ENCODE measurements at places on chromosomes 12 and 14.

DNA sequence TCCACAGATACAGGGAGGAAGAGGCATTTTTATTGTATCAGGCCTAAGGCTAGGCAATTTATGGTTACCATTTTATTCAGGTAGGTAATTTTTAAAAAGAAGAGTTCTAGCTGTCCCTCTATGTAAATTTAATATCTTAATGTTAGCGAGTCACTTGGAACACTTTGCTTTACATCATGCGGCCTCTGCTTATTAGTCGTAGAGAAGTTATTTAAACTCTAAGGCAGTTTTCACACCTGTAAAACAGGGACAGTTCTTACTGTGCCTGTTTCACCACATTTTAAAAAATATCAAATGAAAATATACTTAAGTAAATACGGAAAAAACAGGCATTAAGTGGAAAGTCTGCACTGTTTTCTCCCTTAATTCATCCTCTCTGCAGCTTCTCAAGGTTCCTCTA is 71.4 kb upstream of the POC1B start:
- no peak for DNase-seq

- no peak for DNase-seq
Measured at GRCh38 chr12:66709893-66710292, 31.0 kb upstream of the GRIP1 start.

GRCh38 chr12:83093426-83093825 is 406.7 kb downstream of the TMTC2 start:
- no peak for DNase-seq

DNA sequence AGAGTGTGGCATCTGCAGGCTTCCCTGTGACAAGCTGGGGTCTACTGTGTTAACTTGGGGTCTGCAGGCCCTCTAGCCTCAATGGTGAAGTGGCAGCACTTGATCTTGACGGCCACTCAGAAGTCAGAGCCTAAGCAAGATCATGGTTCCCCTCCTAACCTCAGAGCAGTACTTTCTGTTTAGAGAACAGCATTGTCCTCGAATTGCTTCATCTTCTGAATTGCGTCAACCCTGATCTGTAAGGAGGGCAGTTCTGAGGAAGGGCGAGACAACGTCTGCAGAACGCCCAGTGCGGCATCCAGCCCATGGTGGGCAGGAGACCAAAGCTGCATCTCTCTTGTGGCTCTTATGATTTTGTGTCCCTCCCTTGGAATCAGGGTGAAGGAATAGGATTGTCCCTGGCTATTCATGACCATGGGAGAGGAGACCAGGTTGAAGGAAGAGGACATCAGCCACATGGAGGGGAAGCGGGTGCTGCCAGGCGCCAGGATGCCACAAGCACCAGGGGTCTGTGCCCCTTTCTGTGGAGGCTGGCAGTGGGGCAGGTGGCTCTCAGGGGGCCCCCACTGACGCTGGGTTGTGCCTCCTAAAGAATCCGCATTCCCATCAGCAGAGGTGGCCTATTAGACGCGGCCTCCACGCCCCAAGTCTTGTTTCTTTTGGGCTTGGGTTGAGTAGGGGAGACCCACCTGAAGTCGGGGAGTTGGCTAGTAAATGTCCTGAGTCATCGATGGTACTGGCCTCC is 2.2 kb downstream of the SERPINA9 start:
- no peak for DNase-seq

GRCh38 chr12:110234755-110235154 is 46.3 kb upstream of the ATP2A2 start:
- DNase-seq: no peak

GRCh38 chr12:4293299-4293965 is 19.9 kb downstream of the CCND2 start:
- DNase-seq: no peak

DNA sequence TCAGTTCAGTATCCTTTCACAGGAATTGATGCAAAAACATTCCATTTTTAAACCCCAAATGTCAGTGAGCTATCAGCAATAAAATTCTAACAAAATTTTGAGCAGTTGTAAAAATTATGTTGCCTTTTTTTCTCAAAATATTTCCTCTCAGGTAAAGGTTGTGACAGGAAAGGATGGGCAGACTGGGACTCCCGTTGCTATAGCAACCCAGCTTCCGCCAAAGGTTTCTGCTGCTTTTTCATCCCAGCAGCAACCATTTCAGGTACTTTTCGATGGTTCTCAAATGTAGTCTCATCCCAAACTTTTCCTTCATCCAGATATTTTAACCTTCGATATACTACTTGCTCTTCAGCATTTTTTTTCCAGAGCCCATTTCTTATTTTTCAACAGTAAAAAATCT is 13.6 kb downstream of the EP400 start:
- DNase-seq: no peak

DNA sequence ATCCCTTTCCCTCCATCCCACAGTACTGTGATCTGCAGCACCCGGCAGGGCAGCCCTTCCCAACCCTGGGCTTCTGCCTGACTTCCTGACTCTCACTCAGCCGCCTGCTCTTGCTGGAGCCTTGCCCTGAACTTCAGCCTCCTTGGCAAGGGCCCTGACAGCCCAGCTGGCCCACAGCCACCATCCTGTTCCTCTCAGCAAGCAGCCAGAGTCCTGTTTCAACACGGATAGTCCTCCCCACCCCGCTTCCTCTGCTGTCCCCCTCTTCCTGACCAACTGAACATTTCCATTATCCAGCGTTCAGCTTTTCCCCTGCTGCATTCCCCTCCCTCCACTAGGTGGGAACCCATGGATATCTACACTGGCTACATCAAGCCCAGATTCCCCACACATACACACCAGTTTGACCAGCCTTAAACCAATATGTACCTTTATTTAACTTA is 74.0 kb upstream of the MDM1 start:
- DNase-seq: no peak

- DNase-seq: no peak
Measured at GRCh38 chr14:37658156-37658555, 62.7 kb downstream of the TTC6 start.

DNA sequence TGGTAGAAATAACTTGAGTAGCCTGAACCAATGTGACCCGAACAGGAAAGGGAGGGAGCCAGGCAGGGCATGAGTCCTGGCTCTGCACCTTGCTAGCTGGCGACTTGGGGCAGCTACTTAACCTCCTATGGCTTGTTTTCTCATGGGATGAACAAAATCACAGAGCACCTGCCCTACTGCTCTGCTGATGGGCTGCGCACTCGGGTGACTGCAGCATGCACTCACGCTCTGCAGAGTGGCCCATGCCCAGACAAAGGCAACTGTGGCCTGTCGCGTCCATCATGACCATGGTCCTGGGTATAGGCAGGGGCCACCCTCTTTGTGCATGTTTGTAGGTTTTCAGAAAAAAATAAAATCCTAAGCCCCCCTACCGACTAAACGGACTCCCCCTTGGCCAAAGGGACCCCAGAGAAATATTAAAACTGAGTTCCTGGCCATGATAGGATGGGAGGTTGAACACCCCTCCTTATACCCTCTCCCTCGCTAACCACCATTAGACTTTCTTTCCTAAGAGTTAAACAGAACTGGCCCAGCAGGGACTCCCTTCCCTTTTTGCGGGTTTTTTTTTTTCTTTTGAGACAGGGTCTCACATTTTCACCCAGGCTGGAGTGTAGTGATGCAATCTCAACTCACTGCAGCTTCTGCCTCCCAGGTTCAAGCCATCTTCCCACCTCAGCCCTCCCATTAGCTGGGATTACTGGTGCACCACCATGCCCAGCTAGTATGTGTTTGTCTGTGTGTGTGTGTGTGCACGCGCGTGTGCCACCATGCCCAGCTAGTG is 32.5 kb downstream of the VWF start:
- no peak for DNase-seq

DNA sequence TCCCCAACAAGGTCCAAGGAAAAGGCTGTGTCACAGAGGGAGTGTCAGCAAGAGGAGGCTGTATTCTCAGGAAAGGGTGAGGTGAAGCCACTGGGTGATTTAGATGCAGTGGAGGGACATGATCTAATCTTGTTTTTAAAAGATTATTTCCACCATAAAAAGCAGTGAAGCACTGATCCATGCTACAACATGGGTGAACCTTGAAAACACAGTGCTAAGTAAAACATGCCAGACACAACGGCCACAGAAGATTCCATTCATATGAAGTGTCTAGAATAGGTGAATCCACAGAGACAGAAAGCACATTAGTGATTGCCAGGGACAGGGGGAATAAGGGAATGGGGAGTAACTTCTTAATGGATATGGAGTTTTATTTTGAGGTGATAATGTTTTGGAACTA is 12.8 kb downstream of the RITA1 start:
- no peak for DNase-seq

DNA sequence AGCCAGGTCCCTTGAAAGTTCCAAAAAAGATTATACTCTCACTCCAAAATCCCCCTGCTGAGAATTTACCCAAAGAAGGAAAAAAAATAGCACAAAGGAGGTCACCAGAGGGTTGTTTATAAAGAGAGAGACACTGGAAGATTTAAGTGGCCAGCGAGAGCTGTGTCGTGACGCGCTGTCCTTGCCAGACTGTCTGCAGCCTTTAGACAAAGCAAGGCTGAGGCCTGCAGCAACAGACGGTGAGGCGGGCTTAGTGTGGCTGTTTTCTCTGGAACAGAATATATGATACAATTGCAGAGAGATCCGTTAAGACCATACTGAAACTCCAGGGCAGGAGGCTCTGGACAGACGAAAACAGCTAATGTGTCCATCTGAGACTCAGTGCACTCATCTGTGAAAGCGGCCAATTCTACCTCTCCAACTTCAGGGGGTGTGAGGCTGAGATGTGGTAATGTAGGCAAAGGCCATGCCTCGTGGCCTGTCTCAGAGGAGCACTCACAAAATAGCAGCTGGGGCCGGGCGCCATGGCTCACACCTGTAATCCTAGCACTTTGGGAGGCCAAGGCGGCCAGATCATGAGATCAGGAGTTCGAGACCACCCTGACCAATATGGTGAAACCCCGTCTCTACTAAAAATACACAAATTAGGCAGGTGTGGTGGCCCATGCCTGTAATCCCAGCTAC is 36.2 kb downstream of the ANAPC7 start:
- no peak for DNase-seq

DNA sequence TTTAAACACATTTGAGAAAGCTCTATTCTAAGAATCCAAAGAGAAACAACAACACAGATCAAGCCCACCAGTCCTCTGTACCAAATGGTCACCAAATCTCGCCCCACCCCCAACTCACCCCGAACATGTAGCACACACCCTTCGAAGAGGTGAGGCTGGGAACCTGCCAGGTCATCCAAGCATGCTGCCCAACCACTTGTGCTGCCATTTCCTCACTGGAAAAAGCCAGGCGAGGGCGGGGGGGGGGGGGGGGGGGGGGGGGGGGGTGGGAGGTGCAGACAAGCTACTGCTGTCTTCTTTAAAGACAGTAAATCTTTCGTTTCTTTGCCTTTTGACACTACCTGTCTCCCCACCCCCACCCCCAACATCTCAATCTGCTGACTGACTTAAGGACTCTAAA is 59.9 kb downstream of the SETD3 start:
- no peak for DNase-seq

DNA sequence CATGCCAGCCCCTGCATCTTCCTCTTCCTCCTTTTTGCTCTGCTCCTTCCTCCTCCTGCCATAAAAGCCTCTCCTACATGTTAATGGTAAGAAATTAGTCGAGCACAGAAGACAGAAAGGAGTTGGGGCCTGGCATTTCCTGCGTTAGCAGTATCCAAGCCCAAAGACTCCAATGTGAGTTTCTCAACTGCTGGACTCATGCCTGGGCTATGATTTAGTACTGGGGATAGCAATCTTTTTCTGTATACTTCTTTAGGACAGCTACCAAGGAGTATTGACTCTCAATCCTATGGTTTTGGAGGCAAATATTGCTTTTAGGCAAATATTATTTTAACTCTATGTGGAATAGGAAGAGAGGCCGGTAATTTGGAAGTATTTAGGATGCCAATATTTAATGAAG is 18.0 kb upstream of the SLC38A4 start:
- DNase-seq: no peak

DNA sequence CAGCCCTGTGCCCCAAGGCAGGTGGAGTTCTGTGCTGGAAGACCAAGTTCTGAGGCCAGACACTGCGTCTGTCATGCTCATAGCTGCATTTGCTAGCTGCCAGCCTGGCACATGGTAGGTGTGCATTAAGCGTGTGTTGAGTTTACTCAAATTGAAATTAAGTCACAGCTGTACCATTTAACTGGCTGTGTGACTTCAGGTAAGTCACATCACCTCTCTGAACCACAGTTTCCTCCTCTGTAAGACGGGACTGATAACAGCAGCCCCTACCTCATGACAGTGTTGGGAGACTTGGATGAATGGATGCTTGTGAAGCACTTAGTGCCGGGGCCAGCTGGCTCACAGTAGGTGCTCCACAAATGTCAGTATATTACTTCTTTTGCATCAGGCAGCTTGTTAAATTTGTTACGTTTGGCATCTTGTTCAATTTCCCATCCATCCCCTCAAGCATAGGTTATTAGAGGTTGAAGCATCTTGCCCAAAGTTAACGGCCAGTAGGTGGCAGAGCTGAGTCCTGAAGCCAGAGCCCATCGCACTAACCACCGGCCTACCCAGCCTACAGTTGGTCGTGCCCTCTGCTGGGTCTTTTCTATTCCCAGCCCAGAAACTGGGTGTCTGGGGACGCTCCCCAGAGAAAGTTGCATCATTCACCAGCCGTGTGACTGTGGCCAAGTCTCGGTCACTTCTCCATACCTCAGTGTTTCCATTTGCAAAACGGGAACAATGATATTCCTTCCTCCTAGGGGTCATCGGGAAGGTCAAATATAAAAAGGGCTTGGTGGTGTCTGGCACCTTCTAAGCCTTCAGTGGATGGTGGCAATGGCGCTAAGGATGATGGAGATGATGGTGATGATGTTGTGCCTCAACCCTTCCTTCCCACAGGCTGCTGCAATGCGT is 4.5 kb downstream of the DAO start:
- peak; percentile 17 for DNase-seq

- peak; percentile 17 for DNase-seq
Measured at GRCh38 chr12:45518291-45519235, 210.9 kb upstream of the ARID2 start.

- no peak for DNase-seq
Measured at GRCh38 chr12:113298861-113299545, 35.9 kb downstream of the SLC8B1 start.

- no peak for DNase-seq
Measured at GRCh38 chr12:88391556-88391955, 188.7 kb downstream of the KITLG start.

DNA sequence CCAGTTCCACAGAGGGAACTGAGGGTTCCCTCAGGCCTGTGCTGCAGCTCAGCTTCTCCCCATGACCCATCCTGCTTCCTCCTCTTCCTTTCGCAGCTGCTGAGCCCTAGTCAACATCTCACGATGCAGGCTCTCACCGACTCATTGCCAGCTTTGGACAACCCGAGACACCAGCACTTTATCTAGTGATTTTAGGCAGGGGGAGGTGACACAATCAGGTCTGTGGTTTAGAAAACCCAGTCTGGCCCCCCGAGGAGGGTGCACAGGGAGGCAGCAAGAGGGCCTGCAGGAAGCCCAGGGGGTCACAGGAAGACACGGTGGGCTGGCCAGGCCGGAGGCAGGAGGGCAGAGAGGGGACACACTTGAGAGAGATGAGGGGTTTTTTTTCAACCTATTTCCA is 35.4 kb downstream of the DIO3 start:
- DNase-seq: no peak

All from stimulated activated CD8-positive, alpha-beta memory T cell treated with anti-CD3 and anti-CD28 coated beads, Interleukin-4, amount 100 ng/mL, for 1 hour (primary cell).